G401 (cell line): ENCODE measurements at places on chromosomes 3 and 15.

GRCh38 chr3:64053581-64053980 is 30.3 kb upstream of the PSMD6 start:
- DNase-seq, result no peak

GRCh38 chr3:181461381-181461780 is 250.3 kb upstream of the SOX2 start:
- DNase-seq, result no peak

GRCh38 chr15:67832031-67832551 is 6.8 kb downstream of the SKOR1 start:
- DNase-seq, result peak; percentile 42

DNA sequence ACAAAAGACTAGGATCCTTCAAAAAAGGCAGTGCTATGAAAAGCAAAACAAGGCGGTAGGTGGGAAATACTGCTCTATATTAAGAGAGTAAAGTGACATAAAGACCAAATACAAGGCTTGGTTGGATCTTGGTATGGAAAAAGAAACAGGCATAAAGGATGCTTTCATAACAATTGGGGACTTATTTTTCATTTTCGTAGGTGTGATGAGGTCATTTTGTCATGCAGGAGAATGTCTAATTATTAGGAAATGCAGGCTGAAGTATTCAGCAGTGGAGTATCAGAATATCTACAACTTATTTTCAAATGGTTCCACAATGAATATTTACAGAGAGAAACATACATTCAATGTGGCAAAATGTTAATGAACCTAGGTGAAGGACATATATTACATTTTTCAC is 9.0 kb downstream of the XPC start:
- DNase-seq, result no peak

- DNase-seq, result peak; percentile 97
These were observed 92.9 kb downstream of the UBE3A start for GRCh38 chr15:25345943-25346342.
